MM.1S (cell line): ENCODE measurements at places on chromosomes 4 and X.

DNA sequence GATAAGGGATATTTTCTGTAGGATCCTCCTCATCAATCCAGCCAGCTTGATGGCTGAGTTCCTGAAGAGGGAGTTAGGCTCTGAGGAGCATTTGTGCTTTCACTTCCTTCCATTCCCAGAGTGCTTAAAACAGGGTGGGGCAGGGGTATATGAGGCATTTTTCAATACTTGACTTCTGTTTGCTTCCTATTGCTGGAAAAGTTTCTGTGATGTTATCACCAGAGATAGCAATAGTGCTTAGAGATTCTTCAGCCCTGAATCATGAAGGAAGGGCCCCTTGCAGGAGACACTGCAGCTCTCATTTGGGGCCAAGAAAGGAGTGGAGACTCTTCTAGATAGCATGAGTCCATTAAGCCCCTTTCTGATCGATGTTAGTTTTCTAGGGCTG is 166.7 kb upstream of the RPS6KA3 start:
- no peak for DNase-seq
- no peaks in the 10 kb centered on the region for H3K36me3 ChIP-seq
- H3K4me3 ChIP-seq: no peak overlapping the region
- H3K27me3 ChIP-seq: no peaks in the 10 kb centered on the region
- H3K27ac ChIP-seq: no peak overlapping the region

- no peak overlapping the region for H3K27ac ChIP-seq
- no peak overlapping the region for H3K4me3 ChIP-seq
- no peaks in the 10 kb centered on the region for H3K36me3 ChIP-seq
- H3K27me3 ChIP-seq: no peaks in the 10 kb centered on the region
- no peaks in the 10 kb centered on the region for H3K4me1 ChIP-seq
These were observed 577.9 kb downstream of the PPARGC1A start for GRCh38 chr4:23311983-23312382.

DNA sequence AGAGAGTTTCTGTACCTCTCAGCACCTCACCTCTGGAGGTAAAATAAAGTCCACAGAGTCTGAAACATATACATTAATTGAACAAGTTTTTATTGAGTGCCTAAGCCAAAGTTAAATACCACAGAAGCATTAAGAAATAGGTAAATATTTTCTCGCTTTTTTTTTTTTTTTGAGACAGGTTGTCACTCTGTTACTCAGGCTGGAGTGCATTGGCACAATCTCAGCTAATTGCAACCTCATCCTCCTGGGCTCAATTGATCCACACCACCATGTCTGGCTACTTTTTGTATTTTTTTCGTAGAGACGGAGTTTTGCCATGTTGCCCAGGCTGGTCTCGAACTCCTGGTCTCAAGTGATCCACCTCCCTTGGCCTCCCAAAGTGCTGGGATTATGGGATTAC is 10.1 kb upstream of the FNIP2 start:
- H3K27me3 ChIP-seq: no peaks in the 10 kb centered on the region
- no peaks in the 10 kb centered on the region for H3K4me1 ChIP-seq
- no peaks in the 10 kb centered on the region for H3K36me3 ChIP-seq

DNA sequence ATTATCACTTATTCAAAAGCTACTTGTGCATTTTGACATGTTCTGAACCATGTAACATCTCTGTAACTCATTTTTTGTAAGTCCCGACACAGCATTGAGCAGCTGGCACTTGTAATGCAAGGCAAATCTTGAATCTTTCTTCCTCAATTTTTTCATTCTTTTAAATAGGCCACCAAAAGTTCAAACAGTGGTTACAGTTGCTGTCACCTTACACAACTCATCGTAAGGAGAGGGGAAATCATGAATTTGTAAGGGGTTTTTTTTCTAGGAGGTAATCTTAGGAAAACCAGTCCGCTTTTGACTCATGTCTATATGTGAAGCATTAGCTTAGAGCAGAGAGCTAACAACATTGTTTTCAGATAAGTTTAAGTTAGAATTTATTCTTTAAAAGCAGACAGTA is 124.5 kb downstream of the PDLIM5 start:
- H3K27me3 ChIP-seq: no peaks in the 10 kb centered on the region
- no peak overlapping the region for H3K27ac ChIP-seq
- no peaks in the 10 kb centered on the region for H3K4me1 ChIP-seq
- no peak overlapping the region for H3K4me3 ChIP-seq
- no peaks in the 10 kb centered on the region for H3K36me3 ChIP-seq
- no peak for DNase-seq

DNA sequence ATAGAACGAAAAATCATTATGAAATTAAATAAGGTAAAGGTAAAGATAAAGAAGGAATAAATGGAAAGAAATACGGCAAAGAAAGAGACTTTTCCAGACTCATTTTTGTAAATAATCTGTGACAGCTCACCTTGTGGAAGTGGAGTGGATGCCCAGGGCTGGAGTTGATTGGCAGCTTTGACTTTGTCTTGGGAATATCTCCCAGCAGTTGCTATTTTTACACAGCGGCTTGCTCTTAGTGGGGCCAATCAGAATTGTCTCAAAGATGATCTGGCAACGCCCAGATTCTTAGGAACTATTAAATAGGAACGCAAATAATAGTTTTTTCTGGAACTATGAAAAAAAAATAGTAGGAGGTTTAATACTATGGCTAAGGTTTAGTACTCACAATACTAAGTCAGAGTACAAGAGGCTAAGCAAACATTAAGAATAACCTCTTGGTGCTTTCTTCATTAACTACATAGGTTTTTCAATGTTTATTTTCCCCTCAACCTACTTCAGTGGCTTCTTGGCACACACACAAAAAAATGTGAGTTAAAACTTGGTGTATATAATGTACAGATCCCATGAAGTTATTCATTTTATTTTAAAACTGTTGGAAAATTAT is 132.7 kb downstream of the TRAM1L1 start:
- no peak overlapping the region for H3K4me3 ChIP-seq
- H3K27me3 ChIP-seq: no peaks in the 10 kb centered on the region
- no peak for DNase-seq
- H3K4me1 ChIP-seq: no peaks in the 10 kb centered on the region
- H3K27ac ChIP-seq: no peak overlapping the region
- no peaks in the 10 kb centered on the region for H3K36me3 ChIP-seq

GRCh38 chr4:7201420-7202305 is 9.3 kb downstream of the SORCS2 start:
- H3K27ac ChIP-seq: no peak overlapping the region
- no peak for DNase-seq
- H3K36me3 ChIP-seq: no peaks in the 10 kb centered on the region
- H3K4me3 ChIP-seq: no peak overlapping the region
- H3K4me1 ChIP-seq: no peaks in the 10 kb centered on the region
- H3K27me3 ChIP-seq: peaks cover 99% of the 10 kb centered on the region

DNA sequence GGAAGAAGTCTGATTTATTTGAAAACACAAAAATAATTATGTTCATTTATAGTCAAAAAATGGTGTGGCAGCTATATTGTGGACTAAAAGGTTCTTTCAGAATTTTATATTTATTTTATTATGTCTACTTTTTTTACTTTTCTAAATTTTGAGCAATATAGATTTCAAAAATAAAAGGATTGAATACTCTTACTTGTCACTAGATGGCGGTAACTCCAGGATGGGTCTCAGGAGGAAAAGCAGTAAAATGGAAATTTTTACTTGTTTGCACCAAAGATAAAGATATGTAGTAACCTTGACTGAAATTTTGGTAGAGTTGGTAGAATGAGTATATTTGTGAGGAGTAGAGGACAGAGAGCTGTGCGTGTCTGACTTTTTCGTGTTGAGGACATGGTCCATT is 14.5 kb upstream of the DACH2 start:
- H3K4me1 ChIP-seq: no peaks in the 10 kb centered on the region
- no peaks in the 10 kb centered on the region for H3K36me3 ChIP-seq
- DNase-seq: peak; percentile 30
- H3K27ac ChIP-seq: no peak overlapping the region
- no peaks in the 10 kb centered on the region for H3K27me3 ChIP-seq
- no peak overlapping the region for H3K4me3 ChIP-seq

DNA sequence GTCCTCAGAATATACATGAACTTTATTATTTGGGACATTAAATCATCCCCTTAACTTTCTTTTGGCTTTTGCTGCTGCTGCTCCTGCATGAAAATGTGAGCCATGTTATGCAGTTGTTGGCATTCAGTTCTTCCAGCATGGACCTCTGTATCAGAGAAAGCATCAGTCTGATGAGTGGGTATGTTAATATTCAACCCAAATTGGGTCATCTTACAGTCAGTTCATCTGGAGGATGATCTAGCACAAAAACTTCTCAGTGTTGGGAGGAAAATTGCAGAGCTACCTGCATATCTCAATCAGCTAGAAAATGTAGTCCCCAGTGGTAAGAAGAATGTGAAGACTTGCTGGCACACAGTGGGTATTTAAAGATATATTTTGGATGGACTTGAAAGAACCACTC is 96.7 kb downstream of the IL1RAPL2 start:
- no peaks in the 10 kb centered on the region for H3K36me3 ChIP-seq
- no peak overlapping the region for H3K4me3 ChIP-seq
- H3K27me3 ChIP-seq: no peaks in the 10 kb centered on the region
- H3K4me1 ChIP-seq: no peaks in the 10 kb centered on the region

DNA sequence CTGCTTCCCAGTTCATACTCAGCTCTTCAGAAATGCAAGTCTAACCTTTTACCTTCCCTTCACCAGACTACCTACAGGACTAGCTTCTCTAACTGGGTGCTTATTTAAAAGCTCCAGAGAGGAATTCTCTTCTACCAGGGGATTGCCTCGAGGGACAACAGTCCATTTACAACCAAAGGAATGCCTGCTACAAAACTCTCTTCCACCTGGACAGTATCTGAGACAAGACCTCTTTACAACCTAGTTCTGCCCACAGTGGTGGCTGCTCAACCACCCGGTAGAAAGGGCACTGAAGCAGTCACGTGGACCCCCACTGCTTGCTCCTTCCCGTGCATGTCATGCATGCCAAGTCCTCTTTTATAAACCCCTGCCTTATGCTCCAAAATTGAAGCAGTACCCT is 158.1 kb upstream of the ANXA10 start:
- no peaks in the 10 kb centered on the region for H3K27me3 ChIP-seq
- DNase-seq: no peak
- H3K36me3 ChIP-seq: no peaks in the 10 kb centered on the region
- no peak overlapping the region for H3K4me3 ChIP-seq
- H3K27ac ChIP-seq: no peak overlapping the region

GRCh38 chr4:163269869-163270268 is 62.5 kb downstream of the NPY1R start:
- no peaks in the 10 kb centered on the region for H3K4me1 ChIP-seq
- H3K27ac ChIP-seq: no peak overlapping the region
- no peak overlapping the region for H3K4me3 ChIP-seq
- H3K36me3 ChIP-seq: no peaks in the 10 kb centered on the region

GRCh38 chr4:29259556-29259955 is 1460.6 kb upstream of the PCDH7 start:
- no peaks in the 10 kb centered on the region for H3K4me1 ChIP-seq
- no peak for DNase-seq
- H3K4me3 ChIP-seq: no peak overlapping the region
- H3K27ac ChIP-seq: no peak overlapping the region

GRCh38 chrX:139890991-139891700 is 41.7 kb downstream of the ATP11C start:
- DNase-seq: no peak
- no peaks in the 10 kb centered on the region for H3K27me3 ChIP-seq
- no peaks in the 10 kb centered on the region for H3K4me1 ChIP-seq
- no peaks in the 10 kb centered on the region for H3K36me3 ChIP-seq
- H3K27ac ChIP-seq: no peak overlapping the region

DNA sequence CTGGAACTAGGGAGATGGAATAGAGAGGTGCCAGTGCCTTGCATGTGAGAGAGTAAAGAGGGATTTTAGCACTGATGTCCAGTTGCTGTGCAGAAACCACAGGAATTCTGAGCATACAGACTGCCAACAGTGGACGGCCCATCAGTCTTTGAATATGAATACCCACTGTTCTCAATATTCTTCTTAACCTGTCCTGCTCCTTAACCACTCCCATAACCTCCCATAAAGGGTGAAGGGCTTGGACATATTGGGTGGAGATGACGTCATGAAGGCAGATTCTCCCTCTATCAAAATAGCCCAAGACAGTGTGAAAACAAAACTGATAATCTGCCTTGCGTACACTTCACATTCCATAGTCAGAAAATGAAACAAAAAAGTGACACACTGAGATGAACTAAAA is 1313.7 kb upstream of the PABPC4L start:
- no peak for DNase-seq
- H3K27me3 ChIP-seq: no peaks in the 10 kb centered on the region

- H3K4me1 ChIP-seq: no peaks in the 10 kb centered on the region
- no peak for DNase-seq
- no peak overlapping the region for H3K4me3 ChIP-seq
- no peak overlapping the region for H3K27ac ChIP-seq
- H3K36me3 ChIP-seq: no peaks in the 10 kb centered on the region
- no peaks in the 10 kb centered on the region for H3K27me3 ChIP-seq
These were observed 26.1 kb upstream of the CBLL2 start for GRCh38 chrX:22246620-22247019.

GRCh38 chrX:71910643-71910985 is at the start of gene NHSL2:
NHSL2 (plus strand) TSS chrX:71910845.
- DNase-seq: peak; percentile 50
- H3K27ac ChIP-seq: no peak within 1 kb of the TSS
- H3K36me3 ChIP-seq: no peaks in the 10 kb centered on the region
- 0 out of 2 replicates have a peak, but pooled peaks cover 3% of the 10 kb centered on the region for H3K4me1 ChIP-seq

DNA sequence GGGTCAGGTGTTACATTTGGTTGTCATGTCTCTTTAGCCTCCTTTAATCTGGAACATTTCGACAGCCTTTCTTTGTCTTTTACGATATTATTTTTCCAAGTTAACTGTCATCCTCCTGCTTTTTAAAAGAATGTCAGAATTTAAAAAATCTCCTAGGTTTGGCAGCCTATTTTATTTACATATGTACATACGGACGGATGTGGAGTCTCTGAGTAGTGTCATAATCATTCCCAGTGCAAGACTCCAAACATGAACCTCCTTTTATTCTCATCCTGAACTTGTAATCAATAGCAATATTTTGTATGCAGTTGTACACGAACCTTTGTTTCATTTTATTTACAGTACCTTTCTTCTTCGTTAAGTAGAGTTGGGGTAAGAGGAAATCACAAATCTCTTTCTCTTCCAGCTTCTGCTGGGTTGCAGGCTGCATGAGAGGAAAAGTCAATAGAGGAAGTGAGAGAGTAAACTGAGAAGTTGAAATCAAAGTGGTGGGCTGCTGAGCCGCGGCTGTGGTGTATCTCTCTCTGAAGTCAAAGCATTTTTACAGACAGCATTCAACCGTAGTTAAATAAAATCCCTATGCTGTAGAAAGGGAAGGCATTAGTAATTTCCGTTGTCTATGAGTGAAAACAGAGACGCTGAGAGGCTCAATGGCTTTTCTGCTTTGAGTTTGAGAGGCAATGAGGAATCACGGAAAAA is 53.9 kb upstream of the RPS6KA3 start:
- H3K4me1 ChIP-seq: peaks cover 7% of the 10 kb centered on the region; the same call in 1 of the 2 replicates
- H3K27ac ChIP-seq: no peak overlapping the region
- peak; percentile 21 for DNase-seq
- H3K36me3 ChIP-seq: no peaks in the 10 kb centered on the region
- peak overlapping the region; percentile 17; the same call in 1 of the 2 replicates for H3K4me3 ChIP-seq
- no peaks in the 10 kb centered on the region for H3K27me3 ChIP-seq

DNA sequence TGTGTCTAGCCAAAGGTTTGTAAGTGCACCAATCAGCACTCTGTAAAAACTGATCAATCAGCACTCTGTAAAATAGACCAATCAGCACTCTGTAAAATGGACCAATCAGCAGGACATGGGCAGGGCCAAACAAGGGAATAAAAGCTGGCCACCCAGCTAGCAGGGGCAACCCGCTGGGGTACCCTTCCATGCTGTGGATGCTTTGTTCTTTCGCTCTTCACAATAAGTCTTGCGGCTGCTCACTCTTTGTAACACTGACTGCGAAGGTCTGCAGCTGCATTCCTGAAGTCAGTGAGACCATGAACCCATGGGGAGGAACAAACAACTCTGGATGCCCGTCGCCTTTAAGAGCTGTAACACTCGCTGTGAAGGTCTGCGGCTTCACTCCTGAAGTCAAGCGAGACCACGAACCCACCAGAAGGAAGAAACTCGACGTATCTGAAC is 14.3 kb downstream of the HNRNPDL start:
- H3K27ac ChIP-seq: no peak overlapping the region
- no peak overlapping the region for H3K4me3 ChIP-seq
- no peaks in the 10 kb centered on the region for H3K36me3 ChIP-seq
- H3K4me1 ChIP-seq: no peaks in the 10 kb centered on the region
